ENCODE measurements at places on chromosomes 13 and 19. TPM values are rescaled to one million over a fixed set of nuclear protein-coding genes. Genes with fewer than 3 reads are reported as not detected.
A peak's percentile ranks its signal among the peaks of the same experiment; 100 is the strongest.

PSPN gene
- 0.41 TPM for total RNA-seq

MEX3D gene
- total RNA-seq, result 7.4 TPM

SGTA gene
- 44.3 TPM for total RNA-seq

ACP7 gene
- not detected for total RNA-seq

DNA sequence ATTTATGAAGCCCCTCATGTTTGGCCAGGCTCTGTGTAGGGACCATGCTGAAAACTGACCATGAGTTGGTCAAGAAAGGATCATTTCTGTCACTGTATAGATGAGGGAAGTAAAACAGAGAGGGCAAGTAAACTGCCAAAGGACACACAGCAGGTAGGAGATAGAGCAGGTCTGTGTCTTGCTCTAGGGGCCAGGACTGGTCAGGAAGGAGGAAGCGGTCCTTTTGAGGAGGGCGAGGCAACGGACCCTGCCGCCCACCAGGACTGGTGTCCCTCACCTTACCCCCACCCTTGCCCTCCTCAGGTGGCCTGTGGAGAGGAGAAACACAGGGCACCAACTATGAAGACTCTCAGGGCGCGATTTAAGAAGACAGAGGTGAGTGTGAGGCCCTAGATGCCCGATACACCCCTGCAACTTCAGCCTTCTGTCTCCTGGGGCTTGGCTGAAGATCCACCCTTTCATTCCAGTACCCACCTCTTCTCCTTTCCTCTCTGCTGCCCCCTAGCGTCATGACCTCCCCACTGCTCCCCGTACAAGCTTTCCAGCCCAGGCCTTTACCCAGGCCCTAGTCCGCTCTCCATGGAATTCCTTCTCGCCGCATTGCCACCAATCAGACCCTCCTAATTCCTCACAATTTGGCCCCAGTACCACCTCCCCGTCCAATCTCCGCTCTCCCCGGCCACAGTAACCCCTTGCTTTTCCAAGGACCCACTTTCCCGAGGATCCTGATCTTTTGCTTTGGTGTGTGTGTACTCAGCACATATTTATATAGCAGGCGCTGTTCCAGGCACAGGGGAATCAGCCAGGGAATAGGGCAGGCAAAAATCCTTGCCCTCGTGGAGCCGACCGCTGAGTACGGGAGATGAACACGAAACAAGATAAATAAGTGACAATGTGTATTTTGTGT is 3.9 kb downstream of the ANKRD24 start:
- no peak overlapping the region for H3K27ac ChIP-seq
- no peaks in the 10 kb centered on the region for H3K27me3 ChIP-seq
- H3K4me3 ChIP-seq, result no peak overlapping the region
- H3K4me1 ChIP-seq, result peaks cover 15% of the 10 kb centered on the region
- no peak for DNase-seq

DNA sequence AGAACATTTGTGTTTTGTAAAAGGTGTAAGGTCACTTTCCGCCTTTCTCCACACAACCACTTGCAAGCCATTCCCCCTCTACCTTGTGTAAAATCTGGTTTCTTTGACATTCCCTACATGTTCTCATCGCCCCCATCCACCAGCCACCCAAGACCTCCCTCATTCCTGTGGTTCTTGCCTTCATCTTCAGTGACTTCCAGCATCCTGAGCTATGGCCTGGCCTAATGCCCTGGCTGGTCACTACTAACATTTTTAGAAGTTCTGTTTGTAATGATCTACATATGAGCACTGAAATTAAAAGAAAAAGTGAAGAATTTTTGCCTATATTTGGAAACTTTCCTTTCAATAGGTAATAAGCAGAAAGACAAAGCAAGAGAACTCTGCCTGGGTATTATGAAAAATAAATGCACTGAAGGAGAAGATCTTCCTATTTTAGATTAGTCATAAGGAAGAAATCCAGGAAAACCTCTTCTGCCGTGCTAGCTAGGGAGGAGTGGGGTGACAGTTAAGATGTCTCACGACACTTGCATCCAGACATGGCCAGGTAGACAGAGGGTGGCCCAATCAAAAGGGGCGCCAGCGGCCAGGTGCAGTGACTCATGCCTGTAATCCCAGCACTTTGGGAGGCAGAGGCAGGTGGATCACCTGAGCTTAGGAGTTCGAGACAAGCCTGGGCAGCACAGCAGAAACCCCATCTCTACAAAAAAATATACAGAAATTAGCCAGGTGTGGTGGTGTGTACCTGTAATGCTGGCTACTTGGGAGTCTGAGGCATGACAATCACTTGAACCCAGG is 28.1 kb upstream of the MPHOSPH8 start:
- H3K36me3 ChIP-seq, result no peaks in the 10 kb centered on the region
- DNase-seq, result no peak
- no peak overlapping the region for H3K27ac ChIP-seq
- peaks cover 27% of the 10 kb centered on the region for H3K27me3 ChIP-seq
- no peak overlapping the region for H3K4me3 ChIP-seq
- H3K4me1 ChIP-seq, result peaks cover 13% of the 10 kb centered on the region

GRCh38 chr19:41758846-41759245 is 3.5 kb downstream of the CEACAM6 start:
- no peaks in the 10 kb centered on the region for H3K27me3 ChIP-seq
- H3K36me3 ChIP-seq, result no peaks in the 10 kb centered on the region
- no peak for DNase-seq

DNA sequence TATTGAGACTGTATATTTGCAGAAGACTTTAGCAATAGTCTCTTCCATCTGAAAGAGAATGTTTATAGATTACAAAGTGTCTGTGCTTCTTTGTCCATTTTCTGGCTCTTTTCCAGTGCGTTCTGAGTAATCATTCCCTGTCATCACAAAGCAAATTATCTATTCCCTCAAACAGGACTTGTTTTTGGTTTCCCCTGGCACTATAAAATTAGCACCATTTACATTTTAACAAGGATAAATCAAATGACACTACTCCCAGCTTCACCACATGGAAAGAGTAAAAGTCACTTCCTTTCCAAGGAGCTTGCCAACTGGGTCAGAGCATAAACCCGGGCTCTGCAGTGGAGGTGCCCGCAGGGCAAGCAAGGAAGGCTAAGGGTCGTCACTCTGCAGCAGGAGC is 88.1 kb downstream of the SHISA2 start:
- no peaks in the 10 kb centered on the region for H3K4me1 ChIP-seq
- no peak overlapping the region for H3K4me3 ChIP-seq
- no peaks in the 10 kb centered on the region for H3K36me3 ChIP-seq
- H3K27me3 ChIP-seq, result no peaks in the 10 kb centered on the region

DNA sequence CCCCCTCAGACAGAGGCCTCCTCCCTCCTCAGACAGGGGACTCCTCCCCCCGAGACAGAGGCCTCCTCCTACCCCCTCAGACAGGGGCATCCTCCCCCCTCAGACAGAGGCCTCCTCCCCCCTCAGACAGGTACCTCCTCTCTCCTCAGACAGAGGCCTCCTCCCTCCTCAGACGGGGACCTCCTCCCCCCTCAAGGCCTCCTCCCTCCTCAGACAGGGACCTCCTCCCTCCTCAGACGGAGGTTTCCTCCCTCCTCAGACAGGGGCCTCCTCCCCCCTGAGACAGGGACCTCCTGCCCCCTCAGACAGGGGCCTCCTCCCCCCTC is 13.9 kb downstream of the C3 start:
- no peak for DNase-seq
- H3K36me3 ChIP-seq, result no peaks in the 10 kb centered on the region
- no peak overlapping the region for H3K27ac ChIP-seq
- H3K27me3 ChIP-seq, result peaks cover 41% of the 10 kb centered on the region
- H3K4me1 ChIP-seq, result no peaks in the 10 kb centered on the region
- no peak overlapping the region for H3K4me3 ChIP-seq

- DNase-seq, result no peak
- no peaks in the 10 kb centered on the region for H3K27me3 ChIP-seq
- peaks cover 32% of the 10 kb centered on the region for H3K4me1 ChIP-seq
- no peak overlapping the region for H3K27ac ChIP-seq
Observed at GRCh38 chr19:3503036-3503572, 2.6 kb upstream of the DOHH start.

- H3K36me3 ChIP-seq, result no peaks in the 10 kb centered on the region
- H3K27ac ChIP-seq, result peak overlapping the region; percentile 91
- H3K27me3 ChIP-seq, result no peaks in the 10 kb centered on the region
- DNase-seq, result no peak
- peaks cover 37% of the 10 kb centered on the region for H3K4me1 ChIP-seq
- peak overlapping the region; percentile 87 for H3K4me3 ChIP-seq
Observed at GRCh38 chr19:18833849-18834643, 2.3 kb downstream of the UPF1 start.

Measured in sigmoid colon (tissue), 7 donors.